LHCN-M2 (cell line): ENCODE measurements at places on chromosomes 2 and 18.

- no peak for DNase-seq
Observed at GRCh38 chr2:28347193-28347592, 45.5 kb upstream of the FOSL2 start.

DNA sequence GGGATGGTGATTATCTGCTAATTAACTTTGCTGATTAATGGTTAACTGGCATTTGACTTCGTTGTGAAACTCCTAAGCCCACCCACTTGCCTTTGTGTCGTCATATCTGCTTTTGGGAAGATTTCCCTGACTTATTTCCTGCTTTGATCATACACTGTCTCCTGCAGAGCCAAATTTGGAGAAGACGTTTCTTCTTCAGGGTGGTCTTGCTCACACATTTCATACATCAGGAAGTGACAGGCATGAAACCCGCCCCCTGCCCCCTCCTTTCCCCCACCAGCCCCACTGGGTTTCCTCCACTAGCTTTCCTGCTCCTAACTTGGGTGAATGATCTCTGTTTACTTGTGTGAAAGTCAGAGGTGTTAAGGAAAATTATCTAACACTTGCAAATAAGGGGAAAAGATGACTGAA lies 300.1 kb downstream of the TSN start:
- DNase-seq: no peak

DNA sequence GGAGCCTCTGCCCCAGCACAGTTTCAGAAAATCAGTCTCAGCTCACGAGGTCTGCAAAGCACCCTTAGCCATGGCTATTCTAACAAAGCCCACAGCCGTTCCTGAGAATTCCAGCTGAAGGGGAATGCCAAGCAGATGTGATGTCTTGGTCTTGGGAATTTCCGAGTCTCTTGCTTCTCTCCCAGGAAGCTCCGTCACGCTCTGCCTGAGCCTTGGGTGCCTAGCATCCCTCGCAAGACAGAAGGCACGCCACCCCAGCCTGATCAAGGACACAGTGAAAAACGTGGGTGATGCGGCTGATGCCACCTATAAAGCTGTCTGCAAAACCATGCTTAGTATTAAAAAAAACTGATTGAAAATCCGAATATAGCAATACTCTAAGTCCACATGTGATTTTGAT lies 254.6 kb downstream of the SH3BP4 start:
- DNase-seq: no peak

DNA sequence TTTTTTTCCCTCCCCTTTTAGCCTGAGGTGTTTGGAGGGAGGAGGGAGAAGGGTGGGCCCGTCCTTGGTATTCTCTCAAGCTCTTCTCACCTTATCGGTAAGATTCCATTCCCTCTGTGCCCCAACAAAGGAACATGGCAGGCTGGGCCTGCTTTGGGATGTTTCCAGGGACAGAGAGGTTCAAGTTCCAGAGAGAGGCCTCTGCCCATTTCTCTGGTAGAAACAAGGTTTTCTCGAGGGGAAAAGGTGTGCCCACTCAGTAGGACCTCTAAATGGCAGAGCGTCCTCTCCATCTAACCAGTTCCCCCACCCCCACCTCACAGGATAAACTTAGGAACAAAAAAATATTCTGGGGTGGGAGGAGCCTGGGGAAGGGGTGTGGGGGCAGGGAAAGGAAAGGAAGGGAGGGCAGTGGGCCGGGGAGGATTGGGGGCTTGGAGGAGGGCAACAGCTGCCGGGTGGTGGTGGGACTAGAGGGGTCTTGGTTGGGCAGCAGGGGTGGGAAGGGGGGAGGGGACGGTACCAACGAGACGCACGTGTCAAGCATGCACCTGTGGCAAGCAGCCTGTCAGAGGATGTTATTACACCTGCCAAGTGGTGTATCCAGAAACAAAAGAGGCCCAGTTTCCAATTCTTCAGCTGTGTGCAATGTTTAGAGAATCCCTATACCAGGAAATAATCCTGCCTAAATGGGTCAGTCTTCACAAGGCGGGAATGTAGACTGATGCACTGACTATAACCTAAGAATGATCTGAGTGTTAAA lies 2.1 kb downstream of the PCBP1 start:
- peak; percentile 73 for DNase-seq

- DNase-seq: no peak
Observed at GRCh38 chr2:180553094-180553715, 427.2 kb upstream of the UBE2E3 start.

DNA sequence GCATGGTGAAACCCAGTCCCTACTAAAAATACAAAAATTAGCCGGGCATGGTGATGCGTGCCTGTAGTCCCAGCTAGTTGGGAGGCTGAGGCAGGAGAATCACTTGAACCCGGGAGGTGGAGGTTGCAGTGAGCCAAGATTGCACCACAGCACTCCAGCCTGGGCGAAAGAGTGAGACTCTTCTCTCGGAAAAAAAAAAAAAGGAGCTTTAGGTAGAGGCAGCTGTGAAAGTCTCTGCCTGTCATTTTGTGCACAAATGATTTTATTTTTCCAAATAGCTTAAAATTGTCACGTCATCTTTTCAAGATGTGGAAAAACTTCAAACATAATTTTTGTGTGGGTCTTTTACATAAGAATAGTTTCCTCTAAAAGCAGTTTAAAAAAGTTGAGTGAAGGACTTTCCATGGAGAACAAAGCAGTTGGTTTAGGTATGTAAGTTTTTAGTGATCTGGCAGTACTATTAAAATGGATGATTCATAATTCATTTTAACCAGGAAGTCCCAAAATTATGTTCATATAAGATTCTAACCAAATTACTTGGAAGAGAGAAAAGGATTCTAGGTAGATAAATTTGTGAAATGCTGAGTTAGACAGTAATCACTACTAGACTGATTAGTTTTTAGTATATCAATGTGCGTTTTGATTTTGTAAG lies 11.5 kb downstream of the CCNYL1 start:
- no peak for DNase-seq

- DNase-seq: no peak
Observed at GRCh38 chr2:144206019-144206418, 313.9 kb downstream of the ZEB2 start.

DNA sequence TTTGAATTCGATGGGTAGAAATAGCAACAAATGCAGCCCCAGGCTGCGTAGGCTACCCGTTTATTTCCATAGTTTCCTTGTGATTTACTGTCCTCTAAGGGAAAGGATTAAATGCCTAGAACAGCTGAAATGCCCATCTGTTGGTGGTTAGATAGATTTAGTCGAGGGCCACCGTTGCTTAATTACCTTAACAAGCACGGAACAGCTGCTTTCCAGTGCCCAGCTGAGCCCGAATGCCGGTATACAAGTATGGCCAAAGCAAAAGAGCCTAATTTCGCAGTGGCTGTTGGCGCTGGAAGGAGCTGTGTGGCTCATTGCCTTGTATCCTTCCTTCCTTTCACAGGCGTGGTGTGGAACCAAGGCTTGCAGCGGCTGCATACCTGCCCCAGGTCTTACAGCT lies 109.1 kb downstream of the CABLES1 start:
- peak; percentile 96 for DNase-seq

GRCh38 chr2:9410108-9410507 lies 13.2 kb downstream of the ITGB1BP1 start:
- DNase-seq: no peak

GRCh38 chr2:196959281-196959680 lies 32.8 kb upstream of the PGAP1 start:
- DNase-seq: no peak

GRCh38 chr18:36255072-36255698 lies 42.3 kb upstream of the FHOD3 start:
- no peak for DNase-seq

DNA sequence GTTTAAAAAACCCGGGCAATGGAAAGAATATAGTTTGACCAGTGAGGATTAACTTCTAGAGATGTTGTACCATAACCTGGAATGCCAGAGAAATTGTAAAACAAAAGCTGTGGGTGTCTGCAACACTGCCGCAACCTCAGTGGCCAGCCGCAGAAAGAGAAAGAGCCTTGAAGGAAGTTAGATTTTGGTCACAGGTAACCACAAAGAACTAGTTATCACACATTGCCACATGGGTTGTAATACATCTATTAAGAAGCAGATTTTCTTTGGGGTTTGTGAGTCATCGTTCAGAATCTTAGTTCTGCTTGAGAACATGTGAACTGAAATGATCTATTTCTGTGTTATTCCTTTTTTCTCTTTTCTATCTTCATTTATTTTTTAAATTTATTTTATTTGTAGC lies 222.9 kb upstream of the AGAP1 start:
- DNase-seq: peak; percentile 65
